ENCODE measurements at places on chromosomes 3 and 15.

- DNase-seq, result no peak
Observed at GRCh38 chr3:168121184-168122017, 25.7 kb upstream of the GOLIM4 start.

GRCh38 chr3:136396916-136397315 lies 146.8 kb downstream of the PCCB start:
- DNase-seq, result no peak

DNA sequence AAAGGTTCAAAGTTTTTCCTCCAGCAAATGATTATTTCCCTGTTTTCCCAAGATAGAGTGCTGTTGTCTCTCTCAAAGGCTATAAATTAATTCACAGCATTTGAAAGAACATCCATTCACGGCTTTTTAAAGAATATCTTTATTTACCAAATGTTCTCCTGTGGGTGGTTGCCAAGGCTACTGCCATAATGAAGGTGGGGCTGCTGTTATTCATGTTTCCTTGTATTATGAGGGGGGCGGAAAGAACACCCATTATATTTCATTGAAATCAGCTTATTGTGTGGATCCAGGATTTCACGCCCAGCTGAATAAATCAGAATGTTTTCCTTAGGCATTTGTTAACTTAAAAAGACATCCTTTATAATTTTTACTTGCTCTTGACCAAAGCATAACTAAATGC lies 10.1 kb downstream of the SRP14 start:
- DNase-seq, result no peak

- DNase-seq, result no peak
Observed at GRCh38 chr15:28943146-28943545, 57.4 kb downstream of the APBA2 start.

DNA sequence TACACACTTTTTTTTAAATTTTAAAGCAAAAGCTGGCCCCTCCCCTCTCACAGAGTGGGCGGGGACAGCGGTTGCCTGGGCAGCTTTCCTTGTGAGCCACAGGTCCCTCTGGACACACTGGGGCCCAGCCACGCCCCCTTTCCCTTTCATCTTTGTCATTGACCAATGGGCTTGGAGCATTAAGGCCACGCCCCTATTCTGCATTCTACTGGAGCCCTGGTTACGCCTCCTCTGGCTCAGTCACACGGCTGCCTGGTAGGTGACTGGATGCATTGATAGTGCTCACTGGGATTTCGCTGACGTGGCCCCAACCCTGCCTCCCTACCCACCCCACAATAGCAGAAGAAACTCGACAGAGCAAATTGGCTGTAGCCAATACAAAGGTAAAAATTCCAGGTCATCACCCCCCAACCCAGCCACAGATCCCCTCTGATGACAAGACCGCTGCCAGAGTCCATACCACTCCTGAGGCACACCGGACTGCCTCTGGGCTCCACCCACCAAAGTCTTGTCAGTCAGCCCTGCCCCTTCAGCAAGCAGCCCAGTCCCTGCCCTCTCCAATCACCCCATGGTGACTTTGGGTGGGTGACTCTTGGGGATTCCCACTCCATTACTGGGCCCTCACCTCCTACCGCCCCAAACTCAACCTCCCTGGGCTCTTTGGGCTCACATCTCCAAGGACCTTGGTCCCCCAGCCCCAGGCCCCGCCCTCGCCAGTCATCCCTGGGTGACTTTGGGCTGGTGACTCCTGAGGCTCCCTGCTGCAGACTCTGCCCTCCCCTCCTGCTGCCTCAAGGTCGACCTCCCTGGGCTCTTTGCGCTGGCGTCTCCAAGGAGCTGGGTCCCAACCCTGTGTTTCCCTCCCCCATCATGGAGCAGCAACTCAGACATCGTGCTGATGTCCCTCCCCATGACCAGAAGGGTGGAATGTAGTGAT lies 112.2 kb upstream of the FAN1 start:
- DNase-seq, result no peak

DNA sequence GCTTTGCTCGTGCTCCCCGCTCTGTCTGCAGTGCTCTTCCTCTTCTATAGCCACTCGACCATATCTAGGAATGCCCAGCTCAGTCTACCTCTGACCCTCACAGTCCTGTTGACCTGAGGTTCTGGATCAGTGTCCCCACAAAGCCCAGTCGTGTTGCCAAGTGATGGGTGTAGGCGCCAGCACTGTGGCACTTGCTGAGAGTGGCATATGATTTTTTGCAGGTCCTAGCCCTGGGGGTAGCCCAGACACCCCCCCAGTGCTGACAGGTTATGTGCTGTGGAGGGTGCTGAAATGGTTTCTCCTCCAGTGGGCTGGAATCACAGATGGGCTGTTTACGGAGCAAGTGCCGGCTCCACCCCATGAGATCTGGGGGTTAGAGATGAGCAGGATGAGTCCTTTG lies 32.5 kb downstream of the ACAD9 start:
- DNase-seq, result no peak

DNA sequence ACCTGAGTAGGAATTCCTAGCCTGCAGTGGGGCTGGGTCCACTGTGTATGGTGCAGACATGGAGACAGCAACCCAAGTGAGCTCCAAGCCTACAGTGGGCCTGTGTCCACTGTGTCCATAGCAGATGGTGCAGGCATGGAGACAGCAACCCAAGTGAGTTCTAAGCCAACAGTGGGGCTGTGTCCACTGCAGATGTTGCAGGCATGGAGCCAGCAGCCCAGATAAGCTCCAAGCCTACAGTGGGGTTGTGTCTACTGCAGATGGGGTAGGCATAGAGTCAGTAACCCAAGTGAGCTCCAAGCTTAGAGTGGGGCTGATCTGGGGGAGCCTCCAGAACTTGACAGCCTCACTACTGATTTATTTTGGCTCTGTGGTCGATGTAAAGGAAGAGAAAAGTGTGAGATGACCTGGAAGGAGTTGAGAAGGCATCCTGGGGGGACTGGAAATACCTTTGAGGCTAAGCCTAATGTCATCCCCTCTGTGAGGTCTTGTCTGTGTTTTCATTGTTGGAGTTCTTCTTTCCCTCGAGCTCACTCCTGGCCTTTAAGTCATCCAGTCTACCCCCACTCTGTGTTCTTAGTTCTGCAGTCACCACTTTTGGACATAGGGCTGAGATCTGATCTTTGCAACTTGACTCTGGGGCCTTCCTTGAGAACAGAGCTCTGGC lies 22.4 kb upstream of the IL16 start:
- DNase-seq, result no peak

GRCh38 chr3:41265823-41266273 lies 66.5 kb downstream of the CTNNB1 start:
- DNase-seq, result no peak

- no peak for DNase-seq
Observed at GRCh38 chr3:45109771-45110508, 36.2 kb downstream of the CDCP1 start.

DNA sequence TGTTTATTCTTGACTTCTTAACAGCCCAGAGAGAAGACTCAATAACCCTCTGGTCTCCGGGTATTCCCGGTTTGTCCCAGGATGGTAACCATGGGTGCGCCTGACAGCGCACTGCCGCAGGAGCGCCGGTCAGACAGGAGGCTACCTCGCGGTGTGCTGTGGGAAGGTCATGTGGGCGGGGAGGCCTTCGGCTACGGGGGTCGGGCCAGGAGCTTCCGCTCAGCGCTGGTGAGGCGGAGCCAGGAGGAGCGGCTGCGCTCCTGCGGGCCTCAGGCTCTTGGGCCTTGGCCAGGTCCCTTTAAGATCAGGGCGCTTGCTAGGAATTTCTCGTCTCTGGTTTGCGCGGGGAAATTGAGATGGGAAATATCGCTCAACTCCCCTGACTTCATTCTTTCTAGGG lies 182.3 kb upstream of the NDN start:
- no peak for DNase-seq

GRCh38 chr15:74240002-74240568 lies 4.0 kb downstream of the CCDC33 start:
- DNase-seq, result no peak

DNA sequence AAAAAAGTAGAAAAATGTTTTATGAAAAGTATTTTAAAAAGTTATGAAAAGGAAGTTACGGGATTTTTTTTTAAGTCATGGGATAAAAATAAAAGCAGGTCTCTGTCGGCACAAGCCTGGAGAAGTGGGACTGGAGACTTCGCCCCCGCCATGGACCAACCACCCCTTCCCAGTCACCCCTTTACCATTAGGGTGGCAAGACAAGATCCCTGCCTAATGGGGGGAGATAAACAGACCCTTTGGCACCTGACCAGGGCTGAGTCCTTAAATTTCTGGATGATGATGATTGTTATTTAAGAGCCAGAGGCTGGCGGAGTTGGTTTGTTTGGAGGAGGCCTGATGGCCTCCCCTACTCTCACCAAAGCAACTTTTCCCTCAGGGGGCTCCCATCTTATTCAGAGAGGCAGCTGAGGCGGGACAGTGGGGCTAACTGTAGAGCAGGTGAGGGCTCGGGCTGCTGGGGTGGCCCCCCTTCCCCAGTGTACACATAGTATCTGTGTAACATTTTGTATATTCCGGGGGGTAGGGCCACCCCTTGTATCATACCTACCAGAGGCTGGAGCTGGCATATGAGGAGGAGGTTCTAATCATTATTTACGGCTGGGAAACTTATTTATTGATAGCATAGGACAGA lies 74.0 kb downstream of the ADAMTS7 start:
- DNase-seq, result no peak

- no peak for DNase-seq
Observed at GRCh38 chr3:58179235-58180098, 31.3 kb downstream of the DNASE1L3 start.

DNA sequence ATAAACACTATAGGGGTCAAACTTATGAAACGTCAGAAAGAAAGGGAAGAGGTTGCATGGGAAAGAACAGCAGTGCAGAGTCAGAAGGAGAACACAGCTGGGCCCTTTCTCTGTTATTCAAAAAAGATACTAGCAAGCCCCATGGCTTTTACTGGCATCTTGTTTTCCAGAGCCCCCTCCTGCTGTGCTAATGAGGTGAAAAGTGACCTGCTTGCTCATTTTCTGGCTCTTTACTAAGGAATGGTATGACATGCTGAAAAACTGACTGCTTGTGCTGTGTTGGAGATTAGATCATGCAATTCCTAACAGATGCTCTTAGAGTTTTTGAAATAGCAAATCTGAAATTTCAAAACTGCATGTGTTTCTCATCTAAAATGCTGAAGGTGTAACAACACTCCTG lies 541.6 kb upstream of the ALCAM start:
- no peak for DNase-seq

- no peak for DNase-seq
Observed at GRCh38 chr15:60421544-60421943, 23.8 kb upstream of the ANXA2 start.

DNA sequence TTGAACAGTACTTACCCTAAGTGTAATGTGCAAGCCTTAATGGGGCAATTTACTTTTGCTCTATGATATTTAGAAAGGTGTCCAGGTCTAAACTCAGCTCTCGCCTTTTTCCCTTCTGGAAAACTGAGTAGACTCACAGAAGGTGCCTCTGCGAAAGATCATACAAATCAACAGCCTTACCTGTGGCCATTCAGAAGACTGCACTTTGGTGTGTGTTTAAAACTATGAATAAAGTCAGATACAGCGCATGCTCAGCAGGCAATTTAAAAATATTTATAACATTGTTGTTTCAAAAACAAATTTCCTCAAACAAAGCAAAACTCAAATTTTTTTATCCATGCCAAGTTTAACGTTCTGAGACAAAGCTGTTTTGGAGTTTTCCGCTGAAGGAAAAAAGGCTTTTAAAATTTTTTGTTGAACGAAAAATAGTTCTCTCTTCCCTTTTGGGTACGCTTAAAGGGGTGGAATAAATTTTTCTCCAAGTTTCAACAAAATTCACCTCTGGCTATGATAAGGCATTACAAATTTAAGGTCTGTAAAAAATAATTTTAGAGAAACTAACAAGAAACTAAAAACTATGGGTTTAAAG lies 156.3 kb downstream of the TIGIT start:
- DNase-seq, result no peak

GRCh38 chr15:42016971-42017370 lies 3.9 kb downstream of the PLA2G4E start:
- DNase-seq, result no peak

- DNase-seq, result no peak
Observed at GRCh38 chr3:2657971-2658370, 452.2 kb downstream of the IL5RA start.

- DNase-seq, result no peak
Observed at GRCh38 chr15:77033729-77034671, 36.9 kb downstream of the TSPAN3 start.

DNA sequence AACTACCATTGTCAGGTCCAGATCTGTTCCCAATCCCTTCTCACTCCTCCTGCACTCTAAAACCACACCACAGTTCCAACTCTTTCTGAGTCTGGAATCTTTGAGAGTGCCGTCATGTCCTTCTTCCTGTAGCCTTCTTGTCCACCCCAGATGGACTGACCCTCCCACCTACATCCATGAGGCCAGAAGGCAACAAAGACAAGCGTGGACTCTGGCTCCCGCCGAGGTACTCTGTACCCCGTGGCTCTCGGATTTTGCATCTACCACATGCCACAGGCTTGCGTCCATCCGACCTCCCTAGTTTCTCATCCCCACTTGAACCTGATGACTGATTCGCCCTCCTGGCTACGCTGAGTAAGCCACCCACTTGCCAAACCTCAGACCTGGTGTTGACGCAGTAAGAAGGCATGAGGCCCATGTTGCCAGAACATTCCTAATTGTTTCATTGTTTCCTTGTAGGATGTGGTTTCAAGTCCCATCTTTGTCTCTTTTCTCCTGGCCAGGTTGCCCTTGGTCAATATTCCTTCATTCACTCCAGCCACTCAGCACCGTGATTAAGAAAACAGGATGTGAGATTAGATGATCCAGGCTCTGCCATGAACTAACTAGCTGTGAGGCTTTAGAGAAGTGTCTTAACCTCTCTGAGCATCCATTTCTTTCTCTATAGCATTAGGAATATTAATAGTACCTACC lies 1.1 kb upstream of the ZBTB38 start:
- no peak for DNase-seq

DNA sequence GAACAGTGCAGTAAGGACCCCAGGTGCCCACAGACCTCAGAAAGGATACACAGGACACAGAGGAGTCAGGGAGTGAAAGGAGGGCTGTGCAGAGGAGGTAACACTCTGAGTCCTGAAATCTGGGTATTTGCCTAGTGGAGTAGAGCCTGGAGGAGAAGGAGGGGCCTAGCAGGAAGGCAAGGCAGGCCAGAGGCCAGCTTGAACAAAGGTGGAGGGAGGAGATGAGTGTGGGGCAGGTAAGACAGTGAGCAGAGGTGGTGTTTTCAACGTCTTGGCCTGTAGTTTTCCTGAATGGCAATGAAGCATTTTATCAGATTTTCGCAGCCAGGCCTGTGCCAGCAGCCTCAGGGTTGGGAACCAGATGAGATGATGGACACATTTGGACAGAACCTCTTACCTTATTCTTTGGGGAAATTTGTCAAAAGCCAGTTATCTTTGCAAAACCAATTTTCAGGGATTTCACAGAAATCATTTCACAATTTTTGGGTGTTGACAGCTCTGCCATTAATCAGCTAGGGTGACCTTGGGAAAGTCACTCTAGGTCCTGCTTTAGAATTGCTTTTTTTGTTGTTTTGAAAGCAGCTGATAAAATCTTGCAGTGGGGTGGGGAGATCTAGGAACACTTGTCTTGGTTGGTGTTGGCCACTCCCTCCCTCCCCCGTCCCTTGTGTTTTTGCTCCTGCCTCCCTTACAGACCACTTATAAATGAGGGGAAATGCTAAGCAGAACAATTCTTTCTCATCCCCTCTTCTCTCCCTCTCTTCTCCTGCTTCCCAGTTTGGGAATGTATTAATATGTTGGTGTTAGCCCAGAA lies 38.4 kb downstream of the SPSB4 start:
- no peak for DNase-seq
